Natural killer cell (primary cell): ENCODE measurements at places on chromosomes 11 and 22.

DNA sequence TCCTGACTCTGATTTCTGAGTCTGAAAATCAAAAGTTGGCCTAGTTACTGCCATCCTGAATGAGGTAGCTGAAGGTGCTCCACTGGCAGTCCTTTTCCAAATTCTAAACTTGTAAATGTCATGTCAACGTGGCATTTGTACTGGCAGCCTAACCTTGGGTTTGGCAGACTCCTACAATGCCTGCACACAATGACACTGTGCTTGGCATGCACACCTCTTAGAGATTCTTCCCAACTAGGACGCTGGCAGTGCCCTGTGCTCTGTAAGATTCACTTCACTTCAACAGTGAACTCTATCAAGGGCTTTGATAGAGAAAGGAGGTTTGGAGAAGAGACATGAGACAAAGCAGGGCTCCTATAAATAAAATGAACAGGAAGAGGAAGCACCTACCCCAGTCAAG is 21.9 kb upstream of the PPP2R1B start:
- no peaks in the 10 kb centered on the region for H3K27me3 ChIP-seq
- no peak for DNase-seq
- no peak overlapping the region for H3K27ac ChIP-seq
- H3K4me1 ChIP-seq = no peaks in the 10 kb centered on the region

DNA sequence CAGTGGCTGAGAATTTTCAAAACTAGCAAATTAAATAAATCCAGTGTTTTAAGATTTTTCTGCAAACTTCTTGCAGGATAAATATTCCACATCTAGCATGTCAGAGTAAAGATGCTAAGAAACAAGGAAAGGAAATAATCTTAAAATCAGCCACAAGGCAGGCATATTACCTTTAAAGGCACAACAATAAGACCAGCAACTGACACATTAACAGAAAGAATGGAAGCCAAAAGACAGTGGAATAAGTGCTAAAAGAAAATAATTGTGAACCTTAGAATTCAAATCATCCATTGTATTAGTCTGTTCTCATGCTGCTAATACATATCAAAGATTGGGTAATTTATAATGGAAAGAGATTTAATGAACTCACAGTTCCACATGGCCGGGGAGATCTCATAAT is 132.4 kb downstream of the FAR1 start:
- no peak overlapping the region for H3K4me3 ChIP-seq
- no peak for DNase-seq
- H3K36me3 ChIP-seq = no peaks in the 10 kb centered on the region
- no peaks in the 10 kb centered on the region for H3K4me1 ChIP-seq
- no peak overlapping the region for H3K27ac ChIP-seq
- no peaks in the 10 kb centered on the region for H3K27me3 ChIP-seq

GRCh38 chr22:17950651-17951214 is 73.6 kb downstream of the MICAL3 start:
- H3K27ac ChIP-seq = no peak overlapping the region
- no peaks in the 10 kb centered on the region for H3K4me1 ChIP-seq
- H3K4me3 ChIP-seq = no peak overlapping the region
- no peaks in the 10 kb centered on the region for H3K36me3 ChIP-seq
- DNase-seq = no peak
- H3K27me3 ChIP-seq = no peaks in the 10 kb centered on the region

- no peak for DNase-seq
- no peak overlapping the region for H3K27ac ChIP-seq
- no peaks in the 10 kb centered on the region for H3K36me3 ChIP-seq
- H3K4me3 ChIP-seq = no peak overlapping the region
- no peaks in the 10 kb centered on the region for H3K4me1 ChIP-seq
Measured at GRCh38 chr11:10125522-10126133, 168.4 kb downstream of the SBF2 start.

- peaks cover 29% of the 10 kb centered on the region for H3K27me3 ChIP-seq
- H3K4me1 ChIP-seq = peaks cover 7% of the 10 kb centered on the region
- H3K36me3 ChIP-seq = no peaks in the 10 kb centered on the region
- no peak overlapping the region for H3K4me3 ChIP-seq
- H3K27ac ChIP-seq = no peak overlapping the region
Measured at GRCh38 chr11:2149460-2149859, 10.3 kb upstream of the IGF2 start.

DNA sequence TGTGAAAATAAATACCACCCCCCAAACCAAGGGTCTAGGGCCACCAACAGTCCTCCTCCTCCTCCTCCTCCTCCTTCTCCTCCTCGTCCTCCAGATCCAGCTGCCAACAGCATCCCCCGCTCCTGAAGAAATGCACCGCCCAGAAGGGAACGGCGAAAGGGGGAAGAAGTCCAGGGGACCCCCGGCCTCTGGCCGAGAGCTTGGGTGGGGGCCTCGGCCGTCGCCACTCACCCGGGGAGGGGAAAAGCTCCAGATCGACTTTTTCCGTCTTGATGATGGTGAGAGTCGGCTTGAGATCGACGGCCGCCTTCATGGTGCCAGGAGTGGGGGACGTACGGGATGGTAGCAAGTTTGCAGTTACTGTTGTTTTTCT is 65.7 kb downstream of the ETS1 start:
- peak overlapping the region; percentile 93 for H3K4me3 ChIP-seq
- H3K36me3 ChIP-seq = peaks cover 18% of the 10 kb centered on the region
- H3K27me3 ChIP-seq = no peaks in the 10 kb centered on the region
- no peak for DNase-seq
- peak overlapping the region; percentile 90 for H3K27ac ChIP-seq
- peaks cover 37% of the 10 kb centered on the region for H3K4me1 ChIP-seq

GRCh38 chr11:9076661-9077060 is 14.7 kb downstream of the SCUBE2 start:
- H3K36me3 ChIP-seq = no peaks in the 10 kb centered on the region
- H3K27me3 ChIP-seq = peaks cover 2% of the 10 kb centered on the region
- H3K27ac ChIP-seq = no peak overlapping the region
- H3K4me3 ChIP-seq = no peak overlapping the region
- DNase-seq = no peak

DNA sequence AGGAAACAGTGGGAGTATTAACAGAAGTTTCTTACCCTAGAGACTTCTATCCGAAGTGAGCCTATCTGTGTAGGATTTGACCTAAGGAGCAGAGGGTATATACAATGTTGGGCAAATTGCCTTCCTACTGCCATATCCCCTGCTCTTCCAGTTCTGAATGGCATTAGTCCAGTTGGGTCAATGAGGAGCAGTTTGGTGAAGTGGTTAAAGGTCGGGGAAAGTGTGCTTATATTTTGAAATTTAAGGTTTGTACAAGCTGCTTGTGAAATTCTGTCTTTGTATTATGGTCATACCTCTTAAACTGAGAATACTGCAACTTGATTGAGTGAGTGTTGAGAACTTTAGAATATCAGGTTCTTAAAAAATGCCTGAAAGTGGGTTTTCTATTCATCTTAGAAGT is 1.7 kb downstream of the EI24 start:
- peaks cover 32% of the 10 kb centered on the region for H3K36me3 ChIP-seq
- no peaks in the 10 kb centered on the region for H3K27me3 ChIP-seq
- no peak overlapping the region for H3K27ac ChIP-seq
- H3K4me1 ChIP-seq = peaks cover 19% of the 10 kb centered on the region
- H3K4me3 ChIP-seq = no peak overlapping the region

DNA sequence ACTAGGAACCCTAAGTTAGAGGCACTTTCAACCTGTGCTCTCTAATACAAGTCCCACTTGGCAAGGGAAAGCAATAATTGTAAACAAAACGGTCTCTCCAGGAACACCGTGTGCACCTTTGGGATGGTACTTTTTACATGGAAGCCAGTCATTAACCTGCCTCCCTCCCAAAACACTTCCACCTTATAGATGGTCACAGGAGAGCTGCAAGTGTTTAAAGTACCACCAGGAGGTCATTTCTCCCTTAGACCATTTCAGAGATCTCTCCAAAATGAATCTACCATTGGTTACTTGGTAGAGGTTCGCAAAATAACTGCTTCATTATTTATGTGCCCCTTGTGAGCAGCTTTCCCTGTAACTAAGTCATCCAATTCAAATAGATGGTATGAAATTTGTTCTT is 375.3 kb downstream of the DYNC2H1 start:
- no peaks in the 10 kb centered on the region for H3K27me3 ChIP-seq
- H3K4me3 ChIP-seq = no peak overlapping the region
- H3K36me3 ChIP-seq = no peaks in the 10 kb centered on the region
- H3K27ac ChIP-seq = no peak overlapping the region
- H3K4me1 ChIP-seq = no peaks in the 10 kb centered on the region

GRCh38 chr11:131614631-131615030 is 244.2 kb downstream of the NTM start:
- H3K4me3 ChIP-seq = no peak overlapping the region
- no peaks in the 10 kb centered on the region for H3K4me1 ChIP-seq
- no peaks in the 10 kb centered on the region for H3K27me3 ChIP-seq
- DNase-seq = no peak
- no peak overlapping the region for H3K27ac ChIP-seq

DNA sequence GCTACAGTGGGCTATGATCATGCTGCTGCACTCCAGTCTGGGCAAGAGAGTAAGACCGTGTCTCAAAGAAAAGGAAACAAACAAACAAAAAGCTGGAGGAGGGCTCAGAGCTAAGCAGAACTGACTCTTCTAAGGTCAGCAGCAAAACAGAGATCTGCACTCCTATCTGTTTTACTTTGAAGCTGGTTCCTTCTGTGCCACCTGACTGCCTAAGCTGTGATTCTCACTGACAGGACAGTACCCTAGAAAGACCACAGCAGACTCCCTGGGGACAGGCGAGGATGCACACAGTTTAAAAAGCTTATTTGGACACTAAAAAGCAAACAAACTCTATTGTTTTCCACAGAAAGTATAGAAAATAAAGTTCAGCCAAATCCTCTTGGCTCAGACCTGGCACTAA is 30.5 kb downstream of the NEFH start:
- no peaks in the 10 kb centered on the region for H3K27me3 ChIP-seq
- no peak for DNase-seq
- H3K4me1 ChIP-seq = no peaks in the 10 kb centered on the region
- H3K36me3 ChIP-seq = peaks cover 56% of the 10 kb centered on the region

- H3K4me1 ChIP-seq = no peaks in the 10 kb centered on the region
- no peaks in the 10 kb centered on the region for H3K36me3 ChIP-seq
- no peaks in the 10 kb centered on the region for H3K27me3 ChIP-seq
- DNase-seq = no peak
Measured at GRCh38 chr11:105719073-105719822, 109.4 kb downstream of the GRIA4 start.

DNA sequence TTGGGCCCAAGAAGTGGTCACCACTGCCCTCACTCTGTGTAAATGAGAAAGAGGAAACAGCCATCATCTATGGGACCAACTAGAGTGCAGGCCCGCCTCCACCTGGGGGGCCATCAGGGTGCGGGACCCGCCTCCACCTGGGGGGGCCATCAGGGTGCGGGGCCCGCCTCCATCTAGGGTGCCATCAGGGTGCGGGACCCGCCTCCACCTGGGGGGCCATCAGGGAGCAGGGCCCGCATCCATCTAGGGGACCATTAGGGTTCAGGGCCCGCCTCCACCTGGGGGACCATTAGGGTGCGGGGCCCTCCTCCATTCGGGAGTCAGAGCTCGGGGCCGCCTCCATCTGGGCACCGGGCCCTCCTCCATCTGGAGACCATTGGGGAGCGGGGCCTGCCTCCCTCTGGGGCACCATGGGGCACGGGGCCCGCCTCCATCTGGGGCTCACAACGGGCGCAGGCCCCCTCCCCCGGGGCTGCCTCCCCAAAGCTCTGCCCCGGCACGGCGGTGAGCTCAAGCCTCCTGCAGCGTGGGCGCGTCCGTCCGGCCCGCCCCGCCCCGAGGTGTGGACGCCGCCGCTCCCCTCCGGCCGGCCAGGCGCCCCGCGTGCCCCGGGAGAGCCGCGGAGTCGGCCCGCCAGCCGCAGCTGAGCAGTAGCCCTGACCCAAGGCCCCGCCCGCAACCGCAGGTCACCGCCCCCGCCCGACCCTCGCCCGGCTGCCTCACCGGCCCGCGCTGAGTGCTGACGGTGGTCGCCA is 512 bp downstream of the TOLLIP start:
- H3K4me1 ChIP-seq = peaks cover 52% of the 10 kb centered on the region
- H3K36me3 ChIP-seq = no peaks in the 10 kb centered on the region
- peak overlapping the region; percentile 65 for H3K4me3 ChIP-seq
- peak overlapping the region; percentile 74 for H3K27ac ChIP-seq

- H3K4me1 ChIP-seq = peaks cover 4% of the 10 kb centered on the region
- DNase-seq = peak; percentile 96
- peak within 1 kb of the TSS; percentile 94 for H3K4me3 ChIP-seq
- peak within 1 kb of the TSS; percentile 89 for H3K27ac ChIP-seq
- H3K36me3 ChIP-seq = peaks cover 36% of the 10 kb centered on the region
- no peaks in the 10 kb centered on the region for H3K27me3 ChIP-seq
Measured at GRCh38 chr11:14499560-14500180, at the start of gene COPB1. Gene COPB1, minus strand, starts transcription at chr11:14499811. Its CDS starts 883 bp downstream, at chr11:14498928.

- H3K27me3 ChIP-seq = no peaks in the 10 kb centered on the region
- no peaks in the 10 kb centered on the region for H3K4me1 ChIP-seq
- no peak overlapping the region for H3K27ac ChIP-seq
- H3K36me3 ChIP-seq = no peaks in the 10 kb centered on the region
- no peak overlapping the region for H3K4me3 ChIP-seq
- no peak for DNase-seq
Measured at GRCh38 chr11:77053217-77054015, 13.4 kb upstream of the CAPN5 start.

DNA sequence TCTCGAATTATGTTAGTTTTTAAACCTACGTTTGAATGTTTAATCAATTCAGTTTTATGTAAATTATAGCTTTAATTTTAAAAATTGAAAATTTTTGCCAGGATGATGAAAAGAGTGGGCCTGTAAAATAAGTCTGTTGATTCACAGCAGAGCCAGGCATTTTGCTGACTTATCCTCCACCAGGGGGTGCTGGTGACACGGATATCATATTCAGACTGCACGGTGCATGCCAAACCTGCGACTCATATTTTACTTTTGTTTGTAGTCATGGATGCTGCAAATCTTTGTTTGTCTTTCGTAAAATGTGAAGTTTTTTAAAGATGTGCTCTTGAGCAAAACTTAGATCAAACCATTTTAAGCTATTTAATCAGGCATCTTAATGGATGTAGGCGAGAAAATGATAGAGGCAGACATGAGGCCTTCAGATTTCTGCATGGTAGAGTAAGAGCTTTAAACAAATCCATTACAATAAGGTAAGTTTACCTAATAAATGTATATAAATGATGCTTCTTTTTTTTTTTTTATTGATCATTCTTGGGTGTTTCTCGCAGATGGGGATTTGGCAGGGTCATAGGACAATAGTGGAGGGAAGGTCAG is 3.6 kb upstream of the OR8B3 start:
- DNase-seq = peak; percentile 59
- no peaks in the 10 kb centered on the region for H3K36me3 ChIP-seq
- H3K27me3 ChIP-seq = no peaks in the 10 kb centered on the region
